ENCODE measurements at places on chromosomes 11 and 22.

DNA sequence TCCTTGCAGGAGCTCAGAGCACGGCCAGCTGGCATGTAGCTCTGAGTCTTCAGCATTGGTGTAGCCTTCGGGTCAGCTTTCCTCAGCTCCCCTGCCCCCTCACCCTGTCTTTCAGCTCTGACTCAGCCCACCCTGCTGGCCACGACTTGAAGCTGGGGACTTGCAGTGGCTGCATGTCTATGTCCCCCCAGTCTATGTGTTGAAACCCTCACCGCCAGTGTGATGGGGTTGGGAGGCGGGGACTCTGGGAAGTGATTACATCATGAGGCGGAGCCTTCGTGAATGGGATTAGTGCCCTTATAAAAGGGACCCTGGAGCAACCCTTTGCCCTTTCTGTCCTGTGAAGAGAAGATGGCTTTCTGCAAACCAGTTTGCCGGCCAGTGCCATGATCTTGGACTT, 111.1 kb downstream of the CTTN start:
- no peak for DNase-seq

DNA sequence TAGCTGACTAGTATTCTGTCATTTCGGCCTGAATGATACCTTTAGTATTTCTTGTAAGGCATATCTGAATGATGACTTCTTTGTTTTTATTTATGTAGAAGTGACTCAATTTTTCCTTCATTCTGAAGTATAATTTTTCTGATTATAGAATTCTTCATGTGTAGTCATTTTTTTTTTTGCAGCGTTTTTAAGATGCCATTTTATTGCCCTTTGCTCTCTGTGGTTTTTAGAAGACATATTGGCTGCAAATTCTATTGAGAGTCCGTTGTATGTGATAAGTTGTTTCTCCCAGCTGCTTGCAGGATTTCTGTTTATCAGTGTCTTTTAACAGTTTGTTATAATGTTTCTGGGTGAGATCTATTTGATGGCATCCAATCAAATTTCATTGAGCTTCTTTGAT, 1224.8 kb downstream of the JRKL start:
- no peak for DNase-seq

DNA sequence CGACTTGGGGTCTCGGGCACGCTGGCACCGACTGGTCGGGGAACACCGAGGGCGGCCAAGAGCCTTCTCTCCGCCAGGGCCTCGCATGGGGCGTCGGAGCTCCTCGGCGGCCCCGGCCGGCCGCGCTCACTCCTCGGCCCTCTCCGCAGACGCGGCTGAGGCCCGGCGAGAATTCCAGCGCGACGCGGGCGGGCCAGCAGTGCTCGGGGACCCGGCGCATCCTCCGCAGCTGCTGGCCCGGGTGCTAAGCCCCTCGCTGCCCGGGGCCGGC, 5.6 kb downstream of the TBX1 start:
- no peak for DNase-seq

- no peak for DNase-seq
Measured at GRCh38 chr11:134357545-134357839, 25.7 kb downstream of the GLB1L2 start.

DNA sequence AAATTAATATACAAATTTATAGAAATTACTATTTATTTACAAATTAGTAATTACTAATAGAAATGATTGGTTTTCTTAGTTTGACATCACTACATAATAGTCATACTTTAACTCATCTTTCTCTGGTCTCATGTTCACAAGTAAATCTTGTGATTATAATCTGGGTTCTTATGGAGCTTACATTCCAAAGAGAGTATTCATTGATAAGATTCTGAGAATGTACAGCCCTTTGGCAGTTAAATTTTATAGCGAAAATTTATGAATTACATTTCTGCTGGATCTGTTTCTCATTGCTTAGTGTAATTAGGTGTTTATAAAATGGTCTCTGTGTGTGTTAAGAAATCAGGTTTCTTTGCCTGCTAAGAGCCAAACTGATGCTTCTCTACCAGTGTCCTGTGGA, 175.2 kb downstream of the TMEM135 start:
- no peak for DNase-seq

GRCh38 chr11:7609521-7609920, 63.8 kb downstream of the CYB5R2 start:
- no peak for DNase-seq

DNA sequence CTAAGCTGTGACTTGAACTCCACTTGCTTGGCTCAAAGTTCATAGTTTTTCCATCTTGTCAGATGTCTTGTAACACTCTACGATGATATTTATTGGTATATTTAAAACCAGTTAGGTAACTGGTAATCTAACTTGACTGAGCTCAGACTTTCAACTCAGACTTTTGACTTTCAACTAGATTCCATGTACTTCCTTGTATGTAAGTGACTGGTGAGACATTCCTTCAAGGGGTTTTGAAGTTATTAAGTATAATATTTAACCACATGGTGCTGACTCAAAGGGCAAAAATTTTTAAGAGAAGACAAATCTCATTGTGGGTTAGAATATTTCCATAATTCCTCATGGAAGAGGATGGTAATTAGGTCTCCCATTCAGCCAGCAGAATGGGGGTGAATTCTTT, 631.3 kb upstream of the ANO5 start:
- DNase-seq: peak; percentile 81

- DNase-seq: no peak
Measured at GRCh38 chr22:36379593-36380361, 8.0 kb downstream of the MYH9 start.

DNA sequence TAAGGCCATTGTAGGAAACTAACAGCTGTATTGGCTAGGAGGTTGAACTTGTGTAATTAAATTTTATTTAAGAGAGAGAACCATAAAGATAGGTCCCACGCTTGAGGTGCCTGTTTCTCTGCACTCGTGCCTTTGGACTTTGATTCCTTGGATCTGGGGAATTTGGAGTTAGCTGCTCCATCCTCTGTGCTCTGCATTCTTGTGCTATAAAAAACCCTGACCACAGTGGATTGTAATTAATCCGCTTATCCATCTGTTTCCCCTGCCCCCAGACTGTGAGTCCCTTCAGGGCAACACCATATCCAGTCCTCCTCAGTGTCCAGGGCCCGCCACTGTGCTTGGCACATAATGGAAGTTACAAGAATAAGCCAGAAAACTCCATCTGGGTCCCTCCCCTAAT, 169.8 kb downstream of the SPON1 start:
- DNase-seq: peak; percentile 42

DNA sequence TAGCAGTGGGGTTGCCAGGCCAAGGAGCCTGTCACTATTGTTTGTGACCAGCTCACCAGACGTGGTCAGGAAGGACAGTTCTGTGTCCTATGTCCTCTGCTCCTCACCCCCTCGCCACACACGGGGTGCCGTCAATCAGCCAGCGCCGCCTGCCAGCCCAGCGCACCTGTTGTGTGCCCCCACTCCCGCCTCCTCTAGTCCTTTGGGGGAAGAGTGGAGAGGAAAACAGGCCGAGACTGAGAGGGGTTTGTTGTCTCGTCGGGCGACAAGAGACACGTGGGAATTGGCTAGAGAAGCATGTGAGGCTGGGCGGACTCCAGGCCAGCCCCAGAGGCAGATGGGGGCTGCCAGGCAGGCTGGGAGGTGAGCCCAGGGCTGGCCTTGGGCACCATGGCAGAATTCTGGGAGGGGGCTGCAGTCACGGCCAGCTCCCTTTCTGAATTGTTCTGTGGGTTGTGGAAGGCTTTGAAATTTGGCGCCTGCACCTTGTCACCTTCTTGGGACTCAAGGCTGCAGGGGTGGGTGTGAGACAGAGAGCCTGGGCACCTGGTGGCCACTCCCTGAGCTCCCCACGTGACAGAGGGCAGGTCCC, 3.1 kb upstream of the KCNQ1OT1 start:
- DNase-seq: no peak

DNA sequence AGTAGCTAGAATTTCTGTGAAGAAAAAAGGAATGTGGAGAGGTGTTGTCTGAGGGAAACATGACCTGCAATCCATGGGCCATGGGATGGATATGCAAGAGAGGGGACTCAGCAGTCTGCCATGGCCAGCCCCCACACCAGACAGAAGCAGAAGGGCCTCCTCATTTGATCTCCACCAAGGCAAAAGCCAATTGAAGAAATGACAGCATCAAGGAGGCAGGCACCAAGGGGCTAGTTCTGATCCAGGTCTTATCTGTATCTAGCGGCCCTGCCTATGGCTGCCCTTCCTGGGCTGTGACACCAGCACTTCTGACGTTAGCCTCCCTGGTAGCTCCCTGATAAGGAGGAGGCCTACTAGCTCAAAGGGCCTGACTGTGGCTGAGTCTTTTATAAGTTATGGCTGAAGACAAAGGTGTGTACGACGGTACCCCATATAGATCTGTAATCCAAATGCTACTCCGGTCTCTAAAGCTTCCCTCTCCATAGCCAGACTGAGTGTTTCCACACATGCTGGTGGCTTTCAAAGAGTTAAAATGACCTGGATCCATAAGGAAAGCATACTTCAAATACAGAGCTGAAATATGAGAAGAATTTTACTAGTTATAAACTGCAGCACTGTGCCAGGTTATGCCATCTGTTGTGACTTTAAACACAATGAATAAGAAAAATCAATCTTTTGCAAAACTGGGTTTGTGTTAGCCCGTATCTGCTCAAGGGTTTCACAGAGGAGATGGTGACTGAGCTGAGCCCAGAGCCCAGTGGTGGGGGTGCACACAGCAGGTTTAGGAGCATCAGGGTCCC, 34.4 kb downstream of the HIRA start:
- no peak for DNase-seq

DNA sequence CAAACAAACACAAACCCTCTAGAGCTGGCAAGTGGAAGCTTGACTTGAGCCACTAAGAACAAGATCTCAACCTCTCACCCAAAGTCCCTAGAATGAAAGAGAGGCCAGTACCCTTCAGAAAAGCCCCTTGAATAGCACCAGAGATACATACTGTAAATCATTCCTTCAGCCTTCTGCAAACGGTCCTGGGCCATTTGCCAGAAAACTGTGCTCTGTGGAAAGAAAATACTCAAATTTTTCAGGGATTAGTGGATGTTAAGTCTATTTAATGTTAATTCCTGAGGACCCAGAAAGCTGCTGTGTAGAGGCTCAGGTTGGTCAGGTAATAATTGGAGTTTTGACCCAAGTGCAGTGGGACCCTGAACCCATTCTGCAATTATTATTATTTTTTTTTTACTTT, 16.9 kb downstream of the SERPINH1 start:
- peak; percentile 60 for DNase-seq

All from fibroblast of upper back skin (primary cell).